ENCODE measurements at places on chromosomes 5 and 9. TPM values are rescaled to one million over a fixed set of nuclear protein-coding genes. Genes with fewer than 3 reads are reported as not detected.

Gene PCDHGB6
- 5.9 TPM for total RNA-seq

Gene FAXDC2
- 16.5 TPM for total RNA-seq

Gene HK3
- total RNA-seq = 145 TPM

Gene SPINK5
- total RNA-seq = not detected

Gene GABRA1
- total RNA-seq = not detected

Gene SVEP1
- 58.3 TPM for total RNA-seq

Gene DMGDH
- 3.5 TPM for total RNA-seq

Gene MOB3B
- total RNA-seq = 13.6 TPM

- DNase-seq = no peak
Observed at GRCh38 chr5:84709075-84709474, 324.4 kb upstream of the EDIL3 start.

DNA sequence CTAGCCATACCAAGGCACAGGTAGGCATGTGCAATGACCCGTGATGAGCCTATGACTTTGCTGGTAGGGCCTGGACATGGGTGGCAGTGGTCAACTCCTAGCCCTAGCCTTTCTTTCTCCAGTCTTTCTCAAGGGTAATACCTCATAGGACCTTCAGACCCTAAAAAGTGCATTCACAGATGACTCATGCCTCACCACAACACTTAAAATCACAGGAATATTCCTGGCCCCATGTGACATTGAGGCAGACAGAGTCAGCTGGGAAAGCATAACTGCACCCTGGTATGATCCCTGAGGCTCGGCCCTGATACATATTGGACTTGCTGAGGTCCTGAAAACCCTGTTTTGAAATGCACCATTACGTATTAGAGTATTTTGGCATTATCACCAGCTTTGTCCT, 449.5 kb downstream of the HINT1 start:
- no peak for DNase-seq

- peak; percentile 70 for DNase-seq
Observed at GRCh38 chr9:21919377-21920362, 74.5 kb downstream of the CDKN2A start.

DNA sequence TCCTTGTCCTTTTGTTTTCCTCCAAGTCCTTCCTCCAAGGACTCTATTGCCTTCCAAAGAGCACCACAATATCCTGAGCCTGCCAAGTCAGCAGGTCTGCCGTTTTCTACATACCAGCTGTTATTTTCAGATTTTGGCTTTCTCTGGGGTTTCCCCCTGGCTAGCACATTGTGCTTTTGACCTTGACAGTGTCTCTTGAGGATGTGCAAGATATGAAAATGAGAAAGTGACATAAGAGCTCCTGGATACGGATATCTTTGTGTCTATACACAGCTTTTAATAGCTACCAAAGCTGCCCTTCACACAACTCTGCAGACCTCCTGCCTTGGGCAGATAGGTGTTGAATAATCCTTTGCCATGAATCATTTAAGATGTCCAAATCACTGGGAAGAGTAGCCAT, 67.0 kb downstream of the HAPLN1 start:
- no peak for DNase-seq

DNA sequence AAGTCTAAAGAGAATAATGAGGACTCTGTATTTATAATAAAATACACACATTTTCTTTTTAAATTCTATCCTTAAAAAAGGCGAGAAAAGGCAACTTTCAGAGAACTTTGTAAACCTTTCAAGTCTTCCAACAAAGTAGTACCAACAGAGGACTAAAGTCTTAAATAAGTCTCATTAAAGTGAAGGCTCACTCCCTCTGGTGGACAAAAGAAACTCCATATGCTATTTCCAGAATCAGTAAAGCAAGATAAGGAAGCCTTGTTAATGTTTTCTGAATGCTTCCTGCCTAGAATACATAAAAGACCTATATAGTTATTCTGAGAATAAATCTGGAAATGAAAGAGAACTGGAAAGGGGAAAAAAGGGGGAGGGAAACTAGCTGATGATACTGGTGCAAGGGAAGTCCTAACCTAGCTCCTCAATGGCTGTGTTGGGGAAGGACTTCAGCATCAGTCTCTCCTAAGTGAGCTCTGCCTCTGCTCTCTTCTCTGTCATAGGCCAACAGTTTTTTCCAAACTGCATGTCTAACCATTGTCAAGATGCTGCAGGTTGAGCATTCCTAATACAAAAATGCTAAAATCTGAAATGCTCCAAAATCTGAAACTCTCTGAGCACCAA, 7.2 kb downstream of the HMGCS1 start:
- no peak for DNase-seq

GRCh38 chr9:122338994-122339393, 31.8 kb upstream of the PTGS1 start:
- DNase-seq = no peak

GRCh38 chr5:16975950-16976624, 40.0 kb upstream of the MYO10 start:
- DNase-seq = no peak

DNA sequence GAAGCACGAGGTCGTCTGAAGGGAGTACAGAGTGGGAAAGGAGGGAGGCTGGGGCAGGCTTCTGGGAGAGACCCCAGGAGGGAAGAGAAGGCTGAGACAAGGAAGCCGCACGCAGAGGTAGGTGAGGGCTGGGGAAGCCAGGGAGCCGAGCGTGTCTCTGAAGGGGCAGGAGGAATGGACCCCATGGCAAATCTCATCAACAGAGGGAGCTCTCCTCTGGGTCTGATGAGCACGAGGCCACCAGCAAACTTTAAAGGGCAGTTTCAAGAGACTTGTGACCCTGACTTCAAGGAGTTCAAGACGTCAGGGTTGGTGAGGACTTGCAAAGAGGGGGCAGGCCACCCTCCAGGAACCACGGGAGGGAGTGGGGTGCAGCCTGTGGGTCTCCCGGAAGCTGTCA, 326.2 kb upstream of the IRX2 start:
- no peak for DNase-seq

- DNase-seq = no peak
Observed at GRCh38 chr9:110641293-110641692, 27.3 kb upstream of the MUSK start.

DNA sequence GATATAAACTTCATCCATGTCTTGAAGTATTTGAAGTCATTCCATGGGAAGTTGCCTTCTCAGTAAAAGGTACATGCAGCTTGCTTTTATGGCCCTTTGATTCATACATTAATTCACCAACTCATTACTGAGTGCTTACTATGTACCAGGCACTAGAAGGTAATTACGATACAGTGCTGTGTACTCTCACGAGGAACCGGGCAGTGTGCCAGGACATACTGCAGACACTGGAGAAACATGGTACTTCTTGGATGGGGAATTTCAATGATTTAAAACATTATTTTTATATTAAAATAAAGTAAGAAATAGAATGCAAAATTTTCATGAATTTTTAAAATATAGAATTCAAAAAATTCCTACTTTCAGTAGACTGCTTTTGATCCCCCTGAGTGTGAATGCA, 71.4 kb upstream of the WDR41 start:
- peak; percentile 45 for DNase-seq

GRCh38 chr5:129246088-129246487, 151.5 kb downstream of the ISOC1 start:
- no peak for DNase-seq

DNA sequence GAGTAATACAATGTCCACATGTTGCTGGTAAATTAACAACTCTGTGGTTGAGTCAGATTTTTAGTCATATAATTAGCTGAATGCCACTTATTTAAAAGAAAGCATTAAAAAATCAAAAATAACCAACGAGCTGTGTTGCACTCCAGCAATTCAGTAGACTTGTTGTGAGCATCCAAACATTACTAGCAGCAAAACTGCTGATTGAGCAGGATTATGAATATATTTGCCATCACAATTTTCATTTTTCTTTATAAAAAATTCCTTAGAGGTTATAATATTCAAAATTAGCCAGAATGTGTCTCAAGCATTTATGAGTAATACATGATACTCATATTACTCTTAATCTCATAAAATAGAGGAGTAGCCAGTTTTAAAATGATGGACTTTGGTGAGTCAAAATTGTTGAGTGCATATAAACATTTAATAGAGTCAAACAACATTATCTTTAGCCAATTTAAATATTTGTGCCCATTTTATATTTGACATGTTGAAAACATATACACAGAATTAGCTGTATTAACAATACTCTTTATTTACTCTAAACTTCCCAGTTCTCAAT, 44.0 kb downstream of the ST8SIA4 start:
- no peak for DNase-seq

GRCh38 chr5:53603009-53603687, 42.7 kb downstream of the NDUFS4 start:
- peak; percentile 69 for DNase-seq

DNA sequence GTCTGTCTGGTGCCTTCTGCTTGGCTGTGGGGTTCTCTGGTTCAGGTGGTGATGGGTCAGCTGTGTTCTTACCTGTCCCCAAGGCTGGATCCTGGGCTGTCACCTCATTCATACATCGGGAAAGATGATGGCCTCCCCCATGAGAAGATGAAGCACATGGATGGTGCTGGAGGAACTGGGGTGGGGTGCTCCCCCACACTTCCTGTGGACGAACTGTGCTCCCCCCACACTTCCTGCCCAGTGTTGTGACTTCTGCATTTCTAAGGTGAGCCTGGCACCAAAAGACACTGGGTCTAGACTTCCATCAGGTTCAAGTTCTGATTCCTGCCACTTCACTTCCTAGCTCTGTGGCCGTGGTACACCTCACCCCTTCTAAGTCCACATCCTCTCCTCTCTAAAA, 4.3 kb upstream of the SURF6 start:
- DNase-seq = no peak

GRCh38 chr9:2904242-2904930, 60.5 kb upstream of the PUM3 start:
- no peak for DNase-seq

DNA sequence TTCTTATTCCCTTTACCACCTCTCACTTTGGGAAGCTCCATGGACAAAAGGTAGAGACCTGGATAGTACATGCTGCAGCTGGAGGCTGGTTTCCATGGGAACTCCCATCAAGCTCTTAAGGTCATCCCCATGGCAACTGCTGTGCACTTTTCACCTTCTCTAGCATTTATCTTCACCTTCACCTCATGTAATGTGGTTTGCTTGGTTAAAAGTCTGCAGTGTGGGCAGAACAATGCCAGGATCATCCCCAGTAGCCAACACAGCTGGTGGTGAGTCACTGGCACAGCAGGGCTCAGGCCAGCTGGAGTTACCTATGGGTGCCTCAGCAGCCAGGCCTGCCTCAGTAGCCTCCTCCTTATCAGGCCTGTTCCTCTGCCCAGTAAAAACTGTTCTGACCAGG, 210.5 kb downstream of the GRIA1 start:
- DNase-seq = no peak

- no peak for DNase-seq
Observed at GRCh38 chr9:37501957-37502596, 16.3 kb downstream of the POLR1E start.

DNA sequence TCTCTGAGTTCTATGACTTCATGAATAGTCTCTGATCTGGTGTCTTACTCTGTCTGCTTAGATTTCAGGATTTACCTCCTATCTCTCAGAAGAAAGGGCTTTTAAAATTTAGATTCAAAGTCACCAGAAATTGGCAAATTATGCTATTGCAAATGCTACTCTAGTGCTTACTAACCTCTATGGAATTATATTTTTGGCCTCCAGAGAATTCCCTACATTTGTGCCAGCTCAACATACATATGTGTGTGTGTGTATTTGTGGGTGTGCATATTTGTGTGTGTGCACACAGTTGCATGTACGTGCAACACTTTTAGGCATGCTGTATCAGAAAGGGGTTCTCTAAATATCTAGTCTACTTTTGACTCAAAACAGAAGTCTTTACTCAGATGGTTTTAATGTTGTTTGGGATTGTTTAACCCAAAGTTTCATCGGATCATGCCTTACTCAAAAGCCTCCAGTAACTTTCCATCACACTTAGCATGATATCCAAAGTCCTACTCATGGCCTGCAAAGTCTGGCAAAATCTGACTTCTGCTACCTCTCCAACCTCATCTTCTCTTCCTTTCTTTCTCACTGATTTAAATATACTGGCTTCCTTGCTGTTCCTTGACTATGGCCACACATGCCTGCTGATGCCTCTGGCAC, 147.6 kb upstream of the NR3C1 start:
- DNase-seq = no peak

DNA sequence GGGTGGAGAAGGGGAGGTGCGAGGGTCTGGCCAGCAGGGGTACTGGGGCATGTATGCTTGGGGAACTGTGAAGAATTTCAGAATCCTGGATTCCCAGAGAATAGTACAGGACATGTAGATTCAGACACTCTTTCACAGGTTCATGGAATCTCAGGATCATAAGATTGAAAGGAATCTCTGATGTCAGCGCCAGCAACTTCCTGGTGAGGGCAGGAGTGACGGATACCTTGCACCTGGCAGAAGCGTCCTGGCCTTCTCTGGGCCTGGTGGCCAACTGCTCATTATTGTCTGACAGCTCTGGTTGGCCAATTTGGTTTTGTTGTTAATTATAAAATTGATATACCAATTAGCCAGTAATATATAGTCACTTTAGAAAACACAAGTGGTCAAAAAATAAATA, 6.9 kb downstream of the GM2A start:
- DNase-seq = no peak

DNA sequence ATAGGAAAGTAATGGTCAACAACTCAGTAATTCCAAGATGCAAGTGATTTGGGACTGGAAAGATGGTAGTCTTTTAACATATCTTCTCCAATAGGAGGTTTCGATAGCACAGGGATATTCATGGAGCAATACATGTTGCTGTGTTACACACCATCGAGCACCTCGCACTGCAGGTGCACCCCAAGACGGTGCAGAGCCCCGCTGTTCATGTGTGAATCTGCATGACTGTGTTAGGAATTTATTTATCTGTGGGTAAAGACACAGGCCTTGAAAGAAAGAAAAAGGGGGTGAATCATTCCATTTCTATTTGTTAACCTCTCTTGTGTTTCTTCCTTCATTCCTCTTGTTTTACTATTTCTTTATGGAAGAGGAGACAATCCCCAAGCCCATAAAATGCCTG, 217.1 kb downstream of the EBF1 start:
- DNase-seq = no peak

DNA sequence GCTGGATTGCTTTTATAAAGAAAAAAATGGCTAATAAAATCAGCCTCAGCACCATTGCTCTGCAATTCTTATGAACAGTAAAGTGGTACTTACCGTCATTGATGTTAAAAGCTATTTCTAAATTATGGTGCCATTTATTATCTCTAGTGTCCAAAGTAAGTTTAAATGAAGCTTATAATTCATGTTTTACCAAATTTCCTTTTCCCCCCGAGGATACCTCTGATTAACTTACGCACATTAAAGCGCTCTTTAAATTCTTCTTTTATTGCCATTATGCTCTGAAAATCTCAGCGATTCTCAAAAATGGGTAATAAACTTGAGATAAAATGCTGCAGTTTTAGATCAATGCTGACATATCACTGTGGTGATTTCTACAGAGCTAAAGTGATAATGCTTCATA, 13.5 kb downstream of the TLX3 start:
- no peak for DNase-seq

DNA sequence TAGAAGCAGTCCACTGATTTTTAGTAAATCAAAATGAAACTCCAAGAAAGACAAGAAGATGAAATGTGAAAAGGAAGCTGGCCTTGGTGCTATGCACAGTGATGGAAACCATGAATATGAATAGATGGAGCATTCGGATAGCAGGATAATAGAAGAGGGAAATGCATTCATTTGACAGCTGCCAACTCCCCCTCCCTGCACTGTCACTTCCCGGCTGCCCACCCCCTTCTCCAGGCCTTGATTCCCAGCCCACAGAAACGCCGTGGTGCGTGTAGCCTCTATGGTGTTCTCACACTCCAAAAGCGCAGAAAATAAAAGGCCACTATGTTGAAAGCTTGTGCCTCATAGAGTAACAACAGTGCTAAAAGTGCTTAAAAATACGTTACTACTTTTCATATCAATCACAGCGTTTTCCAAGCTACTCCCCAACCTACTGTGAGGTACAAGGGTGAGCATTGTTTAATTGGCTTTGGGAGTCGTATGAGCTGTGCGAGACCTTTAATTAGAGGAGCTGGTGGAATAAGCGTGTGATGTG, 26.1 kb upstream of the IFNK start:
- no peak for DNase-seq
